Activated B cell treated with CpG ODN at 0.5 μM for 24 hours (primary cell): ENCODE measurements at places on chromosomes 11 and 22.
A peak's percentile ranks its signal among the peaks of the same experiment; 100 is the strongest.

- no peak overlapping the region for H3K27ac ChIP-seq
- no peaks in the 10 kb centered on the region for H3K4me1 ChIP-seq
- no peaks in the 10 kb centered on the region for H3K27me3 ChIP-seq
- no peak overlapping the region for H3K4me3 ChIP-seq
- no peaks in the 10 kb centered on the region for H3K36me3 ChIP-seq
Observed at GRCh38 chr11:118641397-118642019, 34.1 kb downstream of the PHLDB1 start.

DNA sequence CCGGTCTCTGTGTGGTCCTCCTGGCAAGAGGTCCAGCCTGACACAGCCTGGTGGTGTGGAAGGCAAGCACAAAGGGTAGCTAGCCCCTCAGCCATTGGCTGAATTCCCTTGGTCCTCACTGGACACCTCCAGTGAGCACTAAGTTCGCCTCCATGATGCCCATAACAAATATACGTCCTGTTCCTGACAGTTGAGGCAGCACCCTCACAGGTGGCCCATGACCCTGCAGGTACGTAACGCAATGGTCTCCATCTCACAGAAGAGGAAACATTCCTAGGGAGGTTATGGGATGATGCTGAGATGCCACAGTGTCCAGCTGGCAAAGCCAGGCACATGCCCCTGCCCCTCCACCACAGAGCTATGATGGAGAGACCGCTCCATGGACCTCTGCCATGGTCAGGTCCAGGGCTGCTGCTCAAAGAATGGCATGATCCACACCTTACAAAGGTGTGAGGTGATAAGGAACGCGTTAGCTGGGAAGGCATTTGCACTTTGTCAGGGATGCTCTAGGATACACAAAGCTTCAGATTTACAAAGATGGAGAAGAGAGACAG is 1.4 kb upstream of the GNAZ start:
- H3K4me1 ChIP-seq: peaks cover 38% of the 10 kb centered on the region
- H3K27ac ChIP-seq: no peak overlapping the region
- DNase-seq: peak; percentile 14
- no peaks in the 10 kb centered on the region for H3K27me3 ChIP-seq

GRCh38 chr11:34603129-34604001 is 17.5 kb upstream of the EHF start:
- H3K4me3 ChIP-seq: no peak overlapping the region
- H3K36me3 ChIP-seq: no peaks in the 10 kb centered on the region
- H3K27me3 ChIP-seq: no peaks in the 10 kb centered on the region
- no peak for DNase-seq
- peaks cover 12% of the 10 kb centered on the region for H3K4me1 ChIP-seq
- H3K27ac ChIP-seq: no peak overlapping the region

GRCh38 chr22:29798801-29799200 is 31.6 kb downstream of the UQCR10 start:
- no peak for DNase-seq
- H3K27ac ChIP-seq: no peak overlapping the region
- peaks cover 12% of the 10 kb centered on the region for H3K4me1 ChIP-seq
- no peaks in the 10 kb centered on the region for H3K27me3 ChIP-seq
- no peak overlapping the region for H3K4me3 ChIP-seq
- H3K36me3 ChIP-seq: peaks cover 70% of the 10 kb centered on the region

- H3K27ac ChIP-seq: peak overlapping the region; percentile 4
- no peak overlapping the region for H3K4me3 ChIP-seq
- DNase-seq: no peak
- H3K36me3 ChIP-seq: no peaks in the 10 kb centered on the region
Observed at GRCh38 chr11:10439351-10439750, 15.7 kb upstream of the AMPD3 start.

GRCh38 chr11:11416917-11417316 is 63.9 kb upstream of the CSNK2A3 start:
- H3K4me1 ChIP-seq: peaks cover 2% of the 10 kb centered on the region
- DNase-seq: no peak
- H3K27me3 ChIP-seq: peaks cover 16% of the 10 kb centered on the region
- H3K27ac ChIP-seq: no peak overlapping the region
- no peak overlapping the region for H3K4me3 ChIP-seq
- no peaks in the 10 kb centered on the region for H3K36me3 ChIP-seq

DNA sequence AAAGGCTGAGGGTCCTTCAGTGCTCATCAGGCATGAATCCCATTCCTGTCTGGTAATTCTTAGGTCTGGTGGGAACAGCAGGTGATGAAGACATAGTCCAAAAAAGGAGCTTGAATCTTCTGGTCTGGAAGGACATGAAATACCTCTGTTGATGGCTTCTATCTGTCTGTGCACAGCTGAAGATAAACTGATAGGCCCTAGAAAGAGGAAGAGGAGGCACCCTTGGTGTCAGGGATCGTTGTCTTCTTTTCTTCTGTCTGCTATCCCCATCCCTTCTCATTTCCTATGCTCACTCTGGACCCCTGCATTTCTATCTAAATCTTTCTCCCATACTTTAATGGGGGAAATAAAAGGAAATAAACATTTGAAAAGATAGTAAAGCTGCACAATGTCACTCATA is 9.4 kb downstream of the AGBL2 start:
- no peak overlapping the region for H3K4me3 ChIP-seq
- no peaks in the 10 kb centered on the region for H3K36me3 ChIP-seq
- H3K4me1 ChIP-seq: no peaks in the 10 kb centered on the region

DNA sequence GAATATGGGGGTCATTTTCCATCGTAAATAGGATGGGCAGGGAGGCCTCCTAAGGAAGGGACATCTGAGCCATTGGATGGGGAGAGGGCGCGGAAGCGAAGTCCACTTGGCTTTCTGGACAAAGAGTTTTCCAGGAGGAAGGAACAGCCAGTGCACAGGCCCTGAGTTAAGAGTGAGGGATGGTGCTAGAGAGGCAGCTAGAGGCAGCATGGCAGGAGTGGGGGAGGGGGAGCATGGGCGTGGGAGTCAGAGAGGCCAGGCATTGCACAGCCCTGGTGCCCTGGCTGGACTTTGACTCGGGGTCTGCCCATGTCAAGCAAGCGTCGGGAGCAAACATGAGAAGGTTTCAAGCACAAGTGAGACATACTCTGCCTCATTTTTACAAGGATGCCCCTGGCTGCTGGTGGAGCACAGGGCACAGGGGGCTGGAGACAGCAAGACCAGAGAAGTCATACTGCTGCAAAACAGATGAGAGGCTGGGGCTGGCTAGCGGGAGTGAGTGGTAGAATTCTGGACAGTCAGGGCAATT is 9.0 kb downstream of the GNAZ start:
- H3K27me3 ChIP-seq: no peaks in the 10 kb centered on the region
- H3K36me3 ChIP-seq: no peaks in the 10 kb centered on the region
- peaks cover 9% of the 10 kb centered on the region for H3K4me1 ChIP-seq
- DNase-seq: no peak

DNA sequence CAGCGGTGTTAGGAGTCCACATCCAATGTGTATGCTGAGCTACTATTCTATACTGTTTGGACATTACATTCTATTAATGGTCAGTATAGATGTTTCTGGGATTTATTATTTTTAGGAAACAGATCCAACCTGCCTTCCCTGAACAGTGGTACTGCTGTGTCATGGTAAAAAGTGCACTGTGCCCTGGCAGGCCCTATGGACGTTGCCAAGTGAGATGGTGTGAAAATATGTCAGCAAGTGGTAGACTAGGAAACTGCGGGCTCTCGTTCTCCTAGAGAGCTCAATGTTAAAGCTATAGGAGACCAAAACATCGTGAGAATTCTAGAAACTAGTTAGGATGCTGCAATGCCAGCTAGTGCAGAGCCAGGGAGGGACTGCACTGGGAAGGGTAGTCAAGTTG is 26.0 kb upstream of the CYP2D6 start:
- no peak for DNase-seq
- no peak overlapping the region for H3K4me3 ChIP-seq
- no peaks in the 10 kb centered on the region for H3K27me3 ChIP-seq
- no peaks in the 10 kb centered on the region for H3K4me1 ChIP-seq
- peaks cover 48% of the 10 kb centered on the region for H3K36me3 ChIP-seq

GRCh38 chr11:132999516-132999915 is 532.8 kb downstream of the OPCML start:
- no peaks in the 10 kb centered on the region for H3K36me3 ChIP-seq
- H3K4me3 ChIP-seq: no peak overlapping the region
- H3K27me3 ChIP-seq: peaks cover 6% of the 10 kb centered on the region
- no peak for DNase-seq
- no peak overlapping the region for H3K27ac ChIP-seq

DNA sequence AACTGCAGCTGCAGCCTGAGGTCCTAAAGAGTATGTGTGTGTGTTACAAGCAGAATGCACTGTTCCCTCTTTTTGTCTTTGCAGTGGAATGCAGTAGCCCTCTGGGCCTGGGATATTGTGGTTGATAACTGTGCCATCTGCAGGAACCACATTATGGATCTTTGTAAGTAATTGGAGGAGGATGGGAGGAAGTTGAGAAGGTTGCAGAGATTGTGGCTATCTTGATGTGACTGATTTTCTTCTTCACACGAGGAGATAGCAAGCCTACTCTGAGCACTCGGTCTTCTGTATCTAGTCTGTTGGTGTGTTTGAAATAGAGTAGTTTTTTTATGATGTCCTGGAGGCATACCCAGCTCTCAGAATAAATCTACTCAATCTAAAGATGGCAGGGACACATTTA is 2.3 kb downstream of the RBX1 start:
- no peak overlapping the region for H3K27ac ChIP-seq
- no peaks in the 10 kb centered on the region for H3K27me3 ChIP-seq
- H3K4me1 ChIP-seq: peaks cover 30% of the 10 kb centered on the region
- peaks cover 50% of the 10 kb centered on the region for H3K36me3 ChIP-seq
- no peak overlapping the region for H3K4me3 ChIP-seq

DNA sequence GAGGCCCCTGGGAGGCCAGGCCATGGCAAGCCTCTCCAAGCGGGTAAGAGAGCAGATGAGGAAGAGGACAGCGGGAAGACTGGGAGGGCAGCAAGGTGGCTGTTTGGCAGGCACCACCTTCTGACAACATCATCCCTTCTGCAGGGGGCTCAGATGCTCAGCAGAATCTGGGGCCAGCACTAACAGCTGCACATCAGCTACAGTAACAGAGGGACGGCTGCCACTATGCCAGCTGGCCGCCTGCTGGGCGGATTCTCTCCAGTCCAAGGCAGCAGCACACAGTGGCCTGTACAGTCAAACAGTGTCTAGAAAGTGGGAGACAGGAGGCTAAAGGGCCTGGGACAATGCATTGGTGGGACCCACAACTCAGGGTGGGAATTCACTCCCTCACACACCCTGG is 10.7 kb upstream of the TXN2 start:
- H3K27me3 ChIP-seq: no peaks in the 10 kb centered on the region
- no peak overlapping the region for H3K27ac ChIP-seq
- peak overlapping the region; percentile 29 for H3K4me3 ChIP-seq

DNA sequence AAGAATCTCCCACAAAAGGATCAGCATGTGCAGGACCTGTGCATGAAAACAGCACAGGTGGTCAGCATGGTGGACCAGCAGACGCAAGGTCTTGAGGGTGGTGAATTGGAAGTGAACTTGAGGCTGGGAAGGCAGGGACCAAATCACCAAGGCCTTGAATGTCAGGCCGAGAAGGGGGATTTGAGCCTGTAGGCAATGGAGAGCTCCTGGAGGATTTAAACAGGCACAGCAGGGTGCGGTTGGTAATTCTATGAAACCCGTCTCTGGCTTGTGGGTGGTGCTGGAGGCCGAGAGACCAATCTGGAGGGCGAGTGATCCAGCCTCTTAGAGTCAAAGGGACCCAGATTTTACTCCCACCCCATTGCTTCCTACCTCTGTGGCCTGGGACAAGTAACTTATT is 2.4 kb downstream of the TSKU start:
- H3K27ac ChIP-seq: no peak overlapping the region
- no peak overlapping the region for H3K4me3 ChIP-seq
- peaks cover 5% of the 10 kb centered on the region for H3K4me1 ChIP-seq
- H3K36me3 ChIP-seq: no peaks in the 10 kb centered on the region
- H3K27me3 ChIP-seq: peaks cover 43% of the 10 kb centered on the region

GRCh38 chr11:29173660-29174062 is 843.2 kb downstream of the KCNA4 start:
- no peaks in the 10 kb centered on the region for H3K27me3 ChIP-seq
- no peaks in the 10 kb centered on the region for H3K4me1 ChIP-seq
- H3K36me3 ChIP-seq: no peaks in the 10 kb centered on the region
- no peak overlapping the region for H3K4me3 ChIP-seq

GRCh38 chr11:96051820-96052219 is 127.9 kb upstream of the MTMR2 start:
- no peaks in the 10 kb centered on the region for H3K27me3 ChIP-seq
- no peak overlapping the region for H3K4me3 ChIP-seq
- H3K4me1 ChIP-seq: peaks cover 17% of the 10 kb centered on the region
- DNase-seq: no peak

- no peak overlapping the region for H3K27ac ChIP-seq
- H3K27me3 ChIP-seq: no peaks in the 10 kb centered on the region
- H3K4me1 ChIP-seq: no peaks in the 10 kb centered on the region
- H3K36me3 ChIP-seq: no peaks in the 10 kb centered on the region
- DNase-seq: no peak
- H3K4me3 ChIP-seq: no peak overlapping the region
Observed at GRCh38 chr11:133337951-133338418, 194.3 kb downstream of the OPCML start.

DNA sequence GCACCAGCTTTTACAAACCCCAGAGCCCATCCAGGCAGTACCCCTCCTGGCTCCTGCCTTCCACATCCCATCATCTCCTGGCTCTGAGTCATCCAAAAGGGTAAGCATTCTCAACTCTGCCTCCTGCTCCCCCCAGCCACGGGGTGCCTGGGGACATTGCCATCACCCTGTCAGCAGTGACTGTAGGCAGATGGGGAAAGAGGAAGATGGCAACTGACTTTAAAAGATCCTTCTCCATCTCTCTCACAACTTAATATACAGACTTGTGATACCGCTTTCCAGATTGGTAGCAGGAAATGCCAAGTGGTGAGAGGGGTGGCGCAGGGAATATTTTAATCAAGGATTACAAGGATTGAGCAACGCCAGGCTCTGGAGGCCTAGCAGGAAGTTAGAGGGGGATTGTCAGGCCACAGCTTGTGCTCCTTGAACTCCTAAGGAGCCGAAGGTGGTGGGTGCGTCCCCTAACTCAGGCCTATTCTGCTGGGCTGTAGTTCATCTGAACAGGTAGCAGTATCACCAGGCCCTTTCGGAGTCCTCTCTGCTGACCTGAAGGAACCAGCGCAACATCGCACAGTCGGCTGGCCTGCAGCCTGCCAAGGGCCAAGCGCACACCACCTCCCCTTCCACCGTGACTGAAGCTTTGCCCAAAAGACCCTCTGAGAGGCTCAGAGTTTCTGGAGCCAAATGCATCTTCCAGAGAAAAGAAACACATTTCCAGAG is 83.3 kb downstream of the ZC3H12C start:
- H3K27me3 ChIP-seq: peaks cover 18% of the 10 kb centered on the region
- peaks cover 7% of the 10 kb centered on the region for H3K4me1 ChIP-seq
- DNase-seq: no peak
- H3K36me3 ChIP-seq: no peaks in the 10 kb centered on the region
